ENCODE measurements at places on chromosomes 16 and 17.

- no peak for DNase-seq
These were observed 12.3 kb upstream of the CDC42EP4 start for GRCh38 chr17:73324160-73324475.

GRCh38 chr16:85348911-85349334 lies 236.7 kb upstream of the CIBAR2 start:
- DNase-seq = no peak

GRCh38 chr17:64158406-64158805 lies 28.5 kb upstream of the ERN1 start:
- no peak for DNase-seq

DNA sequence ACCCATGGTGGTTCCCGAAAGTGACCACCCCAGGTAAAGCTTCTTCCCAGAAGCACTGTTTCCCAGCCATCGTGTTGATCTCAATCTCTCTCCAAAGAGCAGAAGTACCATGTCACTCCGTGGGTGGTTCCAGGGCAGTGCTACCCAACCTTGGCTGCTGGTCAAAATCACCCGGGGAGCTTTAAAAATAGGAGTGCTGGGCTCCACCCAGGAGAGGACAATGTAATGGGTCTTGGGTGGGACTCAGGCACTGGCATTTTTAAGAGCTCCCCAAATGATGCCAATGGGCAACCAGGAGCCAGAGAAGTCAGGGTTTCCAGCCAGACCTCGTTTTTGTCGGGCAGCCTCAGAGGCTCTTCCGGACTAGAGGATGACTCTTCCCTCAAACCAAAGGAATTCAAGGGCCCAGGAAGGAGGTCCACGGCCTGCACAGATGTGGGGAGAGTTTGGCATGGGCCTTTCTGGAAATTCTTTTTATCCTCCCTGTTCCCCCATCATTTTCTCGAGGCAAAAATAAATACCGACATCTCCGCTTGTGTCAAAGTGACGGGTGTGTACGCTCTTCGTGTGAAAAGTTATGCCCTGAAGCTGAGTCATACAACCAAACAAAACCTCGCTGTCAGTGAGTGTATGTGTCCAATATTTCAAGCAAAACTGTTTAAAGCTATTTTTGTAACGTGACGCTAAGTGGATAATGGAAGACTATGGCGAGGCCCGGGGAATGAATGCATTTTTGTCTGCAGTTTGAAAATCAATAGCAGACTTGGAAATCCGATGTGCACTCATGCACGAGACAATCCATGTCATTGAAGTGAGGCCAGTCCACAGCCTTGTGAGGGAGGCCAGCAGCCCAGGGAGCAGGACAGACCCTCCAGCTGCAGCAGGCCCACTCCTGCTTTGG lies 364.1 kb downstream of the FOXL1 start:
- DNase-seq = no peak

GRCh38 chr17:27332047-27332393 lies 38.1 kb downstream of the WSB1 start:
- DNase-seq = no peak

- peak; percentile 93 for DNase-seq
These were observed 30.2 kb upstream of the ABCC3 start for GRCh38 chr17:50604513-50604912.

- no peak for DNase-seq
These were observed 3.3 kb downstream of the ZCCHC14 start for GRCh38 chr16:87489434-87490045.

GRCh38 chr17:76485569-76485968 lies 15.7 kb downstream of the RHBDF2 start:
- DNase-seq = no peak

DNA sequence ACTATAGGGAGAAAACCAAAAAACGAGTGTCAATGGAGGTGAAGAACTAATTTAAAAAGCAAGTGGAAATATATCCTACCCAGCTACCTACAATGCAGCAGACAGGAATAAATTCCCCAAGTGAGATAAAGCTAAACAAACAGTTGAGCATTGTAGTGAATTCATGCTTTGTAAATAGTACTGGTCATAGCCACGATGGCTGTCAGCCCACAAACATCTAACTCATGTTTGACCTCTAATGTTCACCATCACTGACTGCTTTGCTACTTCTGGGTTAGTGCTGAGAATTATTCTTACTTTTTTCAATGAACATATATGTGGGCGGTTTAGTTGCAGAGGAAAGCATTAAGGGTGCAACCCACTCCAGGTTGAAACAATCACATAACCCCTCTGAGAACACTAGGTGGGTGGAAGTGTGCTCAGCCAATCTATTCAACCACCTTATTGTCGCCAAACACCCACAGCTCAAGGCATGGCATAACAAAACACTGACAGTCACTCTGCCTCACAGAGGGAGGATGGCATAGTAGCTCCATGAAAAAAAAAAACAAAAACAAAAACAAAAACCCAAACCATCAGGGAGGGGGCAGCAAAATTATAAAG lies 264.1 kb downstream of the ZFHX3 start:
- no peak for DNase-seq

DNA sequence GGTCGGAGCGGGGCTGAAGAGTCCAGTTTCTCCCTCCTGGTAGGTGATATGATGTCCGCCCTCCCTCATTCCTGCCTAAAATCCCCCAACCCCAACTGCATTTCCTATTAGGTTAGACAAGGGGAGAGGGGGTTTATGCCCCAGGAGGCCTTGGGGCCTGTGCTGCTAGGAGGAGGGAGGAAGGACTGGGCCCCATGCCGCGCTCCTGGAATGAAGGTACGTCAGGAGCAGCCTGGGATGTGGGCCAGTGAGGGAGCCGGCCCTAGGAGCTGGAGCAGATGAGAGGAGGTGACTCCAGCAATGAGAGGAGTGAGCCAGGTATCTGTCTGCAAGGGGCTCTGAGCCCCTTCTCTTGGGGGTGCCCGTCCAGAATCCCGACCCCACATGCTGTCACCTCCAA lies 46.9 kb upstream of the CDC42EP4 start:
- DNase-seq = no peak

- DNase-seq = no peak
These were observed 2074.3 kb downstream of the TP53TG3F start for GRCh38 chr16:35533683-35534082.

DNA sequence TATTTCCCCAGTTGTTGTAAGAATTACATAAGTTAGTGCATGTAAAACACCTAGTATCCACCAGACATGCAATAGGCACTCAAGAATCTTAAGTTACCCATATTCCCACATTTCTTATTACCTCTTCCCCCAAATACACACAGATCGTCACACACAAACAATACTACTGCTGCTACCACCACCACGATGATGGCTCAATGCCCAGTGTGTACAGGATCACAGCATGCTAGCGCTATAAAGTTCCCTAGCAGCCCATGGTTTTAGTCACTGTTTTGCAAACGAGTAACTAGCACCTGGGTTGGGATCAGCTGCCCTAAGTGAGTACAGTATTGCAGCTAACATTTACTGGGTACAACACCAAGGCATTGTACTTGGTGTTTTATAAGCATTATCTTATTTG lies 411.7 kb downstream of the UTP18 start:
- DNase-seq = no peak

DNA sequence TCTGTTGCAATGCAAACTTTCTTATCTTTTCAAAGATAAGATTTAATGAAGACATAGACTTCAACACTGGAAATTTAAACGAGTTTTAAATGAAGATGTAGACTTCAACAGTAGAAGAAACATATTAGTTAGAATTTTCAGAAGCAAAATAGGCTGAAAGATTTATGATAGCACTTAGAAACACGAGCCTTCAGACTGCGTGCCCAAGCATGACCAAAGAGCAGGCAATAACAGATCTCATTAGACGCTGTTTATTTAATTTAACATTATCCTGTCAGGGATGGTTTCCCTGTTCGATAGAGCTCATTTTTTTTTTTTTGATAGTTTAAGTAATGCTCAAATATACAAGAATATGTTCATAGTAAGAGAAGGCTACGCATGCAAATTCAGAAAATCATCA lies 604.7 kb upstream of the SOX9 start:
- DNase-seq = no peak

GRCh38 chr17:70905796-70906195 lies 736.5 kb downstream of the KCNJ2 start:
- DNase-seq = no peak

DNA sequence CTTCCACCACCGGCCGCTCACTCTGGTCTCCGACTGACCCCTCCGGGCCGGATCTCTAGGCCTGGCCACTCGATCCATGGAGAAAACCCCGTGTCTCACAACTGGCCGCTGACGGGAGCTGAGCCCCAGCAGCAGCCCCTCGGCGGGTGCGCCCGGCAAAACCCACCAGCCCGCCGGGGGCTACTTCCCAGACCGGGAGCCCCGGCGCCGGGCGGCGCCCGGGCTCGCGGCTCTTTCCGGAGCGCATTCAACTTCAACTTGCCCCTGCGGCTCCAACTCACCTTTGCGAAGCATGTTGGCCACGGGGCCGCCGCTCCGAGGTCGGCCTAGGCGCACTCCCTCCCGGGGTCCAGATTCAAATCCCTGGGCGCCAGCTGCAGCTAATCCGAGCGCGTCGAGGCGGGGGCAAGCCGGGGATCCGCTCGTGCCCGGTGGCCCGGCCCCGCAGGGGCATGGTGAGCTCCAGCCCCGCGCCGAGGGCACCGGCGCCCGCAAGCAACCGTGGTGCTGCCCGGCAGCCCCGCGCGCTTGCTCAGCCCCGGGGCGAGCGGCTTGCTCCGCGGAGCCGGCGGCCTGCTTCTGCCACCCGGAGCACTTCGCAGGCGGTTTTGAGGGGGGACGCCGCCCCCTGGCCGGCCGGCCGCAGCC lies 438 bp downstream of the RTN4RL1 start:
- no peak for DNase-seq

GRCh38 chr17:73526952-73527351 lies 117.3 kb downstream of the SDK2 start:
- DNase-seq = no peak

GRCh38 chr16:50684823-50685461 lies 3.8 kb upstream of the SNX20 start:
- no peak for DNase-seq

- no peak for DNase-seq
These were observed 14.7 kb downstream of the GSPT1 start for GRCh38 chr16:11901091-11901490.

DNA sequence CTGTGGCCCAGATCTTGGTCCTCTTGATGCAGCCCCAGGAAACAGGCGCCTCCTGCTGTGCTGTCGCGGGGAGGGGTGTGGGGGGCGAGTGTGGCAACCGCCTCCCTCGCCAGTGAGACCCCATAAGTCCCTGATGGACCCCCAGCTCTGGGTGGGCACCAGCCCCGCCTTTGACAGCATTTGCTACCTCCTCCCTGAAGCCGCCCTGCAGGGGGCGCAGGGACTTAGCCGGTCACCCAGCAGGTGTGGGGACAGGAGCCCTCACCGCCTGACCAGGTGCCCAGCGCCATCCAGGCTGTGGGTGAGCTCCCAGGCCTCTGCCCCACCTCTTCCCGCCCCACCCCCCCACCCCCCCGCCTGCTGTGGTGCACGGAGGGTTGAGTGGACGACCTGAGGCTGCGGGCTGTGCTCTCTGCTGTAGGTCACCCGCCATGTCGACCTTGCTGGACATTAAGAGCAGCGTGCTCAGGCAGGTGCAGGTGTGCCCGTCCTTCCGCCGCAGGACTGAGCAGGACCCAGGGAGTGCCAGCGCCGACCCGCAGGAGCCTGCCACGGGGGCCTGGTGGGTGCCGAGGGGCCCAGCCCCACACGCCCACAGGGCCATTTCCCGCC lies 4.8 kb downstream of the BAIAP3 start:
- DNase-seq = no peak

- no peak for DNase-seq
These were observed 4.6 kb upstream of the KRT16 start for GRCh38 chr17:41617136-41617535.

GRCh38 chr16:53651357-53651756 lies 52.3 kb downstream of the RPGRIP1L start:
- DNase-seq = no peak

- no peak for DNase-seq
These were observed 258.0 kb upstream of the ASIC2 start for GRCh38 chr17:33551075-33551474.

- no peak for DNase-seq
These were observed 58.2 kb upstream of the LHX1 start for GRCh38 chr17:36879027-36879426.

- DNase-seq = no peak
These were observed 356.6 kb downstream of the KCNJ2 start for GRCh38 chr17:70525961-70526360.

DNA sequence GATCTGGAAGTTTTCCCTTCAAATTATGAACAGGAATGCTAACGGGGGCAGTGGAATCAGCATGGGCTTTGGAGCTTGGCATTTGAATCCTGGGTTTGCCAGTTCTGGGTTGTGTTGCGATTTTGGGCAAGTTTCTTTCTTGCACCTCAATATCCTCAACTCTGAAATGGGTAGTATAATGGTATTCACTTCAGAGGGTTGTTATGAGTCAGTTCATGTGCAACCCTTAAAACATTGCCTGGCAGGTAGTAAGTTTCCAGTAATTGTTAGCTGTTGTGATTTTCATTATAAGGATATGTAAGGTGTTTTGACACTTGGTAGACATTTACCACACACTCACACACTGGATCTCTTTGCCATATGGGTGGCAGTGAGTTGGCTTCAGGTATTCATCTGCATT lies 33.4 kb downstream of the SNX29 start:
- no peak for DNase-seq

- DNase-seq = no peak
These were observed 18.8 kb upstream of the ZNF423 start for GRCh38 chr16:49874613-49875237.

GRCh38 chr17:50213026-50214022 lies 11.9 kb upstream of the COL1A1 start:
- no peak for DNase-seq

GRCh38 chr16:82404586-82405315 lies 222.0 kb upstream of the CDH13 start:
- no peak for DNase-seq

GRCh38 chr17:66692421-66692690 lies 142.6 kb upstream of the CACNG5 start:
- DNase-seq = no peak

DNA sequence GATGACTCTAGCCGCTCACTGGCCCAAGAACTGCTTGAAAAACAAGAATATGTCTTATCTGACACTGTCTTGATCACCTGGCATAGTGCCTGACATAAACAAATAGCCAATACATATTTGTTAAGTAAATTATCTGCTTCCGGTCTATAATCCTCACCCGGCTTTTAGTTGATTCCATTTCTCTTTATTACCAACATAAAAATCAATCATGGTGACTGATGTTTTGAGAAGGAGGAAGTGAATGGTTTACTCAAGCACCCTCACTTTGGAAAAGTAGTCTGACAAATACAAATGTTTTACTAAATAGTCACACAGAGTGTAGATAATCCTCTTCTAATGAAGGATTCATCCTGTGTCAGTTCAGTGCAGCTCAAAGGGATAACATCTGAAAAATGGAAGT lies 47.0 kb downstream of the SKAP1 start:
- DNase-seq = no peak

- no peak for DNase-seq
These were observed 424 bp downstream of the YBX2 start for GRCh38 chr17:7293816-7294613.

Measured in NCI-H1092 (cell line).